Stimulated activated CD4-positive, alpha-beta T cell treated with anti-CD3 and anti-CD28 coated beads, Interleukin-1b, Interleukin-23, amount 100 ng/mL, for 24 hours (primary cell): ENCODE measurements at places on chromosomes 4 and X.

DNA sequence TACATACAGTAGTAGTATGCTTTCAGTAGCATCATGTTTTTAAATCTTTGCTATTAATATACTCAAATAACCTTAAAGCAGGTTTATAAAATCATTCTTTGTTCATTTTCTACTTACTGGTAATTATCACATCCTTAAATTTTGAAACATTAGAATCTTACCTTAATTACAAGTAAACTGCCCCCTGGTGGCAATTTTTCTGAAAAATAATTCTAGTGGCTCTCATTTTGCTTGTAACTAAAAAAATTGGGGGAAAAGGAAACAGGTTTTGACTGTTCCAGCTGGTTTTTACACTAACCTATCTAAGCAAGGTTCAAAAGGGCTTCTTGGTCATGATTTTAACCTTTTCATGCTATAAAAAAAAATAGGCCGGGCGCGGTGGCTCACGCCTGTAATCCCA is 18.5 kb upstream of the DCAF4L1 start:
- no peak for DNase-seq

DNA sequence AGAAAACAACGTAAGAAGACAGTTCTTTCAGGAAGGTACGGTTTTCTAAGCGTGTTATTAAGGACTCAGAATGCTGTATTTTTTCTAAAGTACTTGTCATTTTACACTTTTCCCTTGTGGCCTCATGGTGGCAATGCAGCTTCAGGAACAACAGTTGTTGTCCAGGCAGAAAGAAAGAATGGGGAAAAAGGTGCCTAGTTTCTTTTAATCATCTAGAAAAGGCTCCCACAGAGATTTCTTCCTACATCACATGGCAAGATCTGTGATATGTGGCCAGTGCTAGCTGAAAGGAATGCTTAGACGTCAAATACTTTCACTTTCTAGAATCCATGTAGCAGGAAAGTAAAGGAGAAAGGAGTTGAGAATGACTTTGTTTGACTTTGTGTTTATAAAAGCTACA is 49.0 kb upstream of the TRAM1L1 start:
- no peak for DNase-seq

GRCh38 chr4:8574796-8575370 is 5.3 kb upstream of the GPR78 start:
- DNase-seq: no peak

- no peak for DNase-seq
Observed at GRCh38 chrX:3440981-3441380, 94.5 kb upstream of the MXRA5 start.

DNA sequence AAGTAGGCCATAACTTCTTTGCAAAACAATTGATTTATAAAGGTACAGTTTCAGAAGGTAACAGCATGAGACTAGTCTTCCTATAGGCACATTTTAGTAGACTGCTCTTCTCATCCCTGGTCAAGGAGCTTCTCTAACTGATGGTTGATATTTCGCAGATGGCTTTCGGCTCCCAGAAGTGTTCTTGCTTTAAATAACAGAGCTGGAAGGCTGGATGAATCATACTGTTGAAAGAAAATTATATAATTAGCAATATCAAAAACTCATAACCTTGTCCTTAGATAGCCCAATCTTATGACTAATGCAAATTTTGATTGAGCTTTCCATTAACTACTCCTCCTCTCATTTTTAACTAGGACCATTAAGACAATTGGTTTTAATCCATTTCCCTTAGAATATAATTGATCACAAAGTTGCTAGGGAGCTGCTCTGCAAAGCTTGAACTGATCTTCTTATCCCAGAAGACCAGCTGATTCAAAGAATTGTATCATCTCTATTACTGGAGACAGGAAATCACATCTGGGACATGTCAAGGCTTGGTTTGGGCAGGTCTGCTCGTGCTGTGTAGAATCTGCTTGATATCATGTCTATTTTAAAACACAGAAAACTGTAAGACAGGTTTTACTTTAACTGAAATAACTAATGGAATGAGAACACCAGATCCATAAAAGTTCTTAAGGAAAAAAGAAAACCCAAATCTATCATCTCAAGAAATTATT is 38.6 kb downstream of the CENPU start:
- DNase-seq: no peak

- peak; percentile 42 for DNase-seq
Observed at GRCh38 chr4:40916880-40917279, 167.1 kb downstream of the NSUN7 start.

- no peak for DNase-seq
Observed at GRCh38 chr4:110211007-110211769, 12.8 kb upstream of the ELOVL6 start.

- DNase-seq: no peak
Observed at GRCh38 chr4:64756016-64756415, 346.8 kb upstream of the TECRL start.

- DNase-seq: no peak
Observed at GRCh38 chr4:81839347-81840042, 367.8 kb upstream of the RASGEF1B start.

DNA sequence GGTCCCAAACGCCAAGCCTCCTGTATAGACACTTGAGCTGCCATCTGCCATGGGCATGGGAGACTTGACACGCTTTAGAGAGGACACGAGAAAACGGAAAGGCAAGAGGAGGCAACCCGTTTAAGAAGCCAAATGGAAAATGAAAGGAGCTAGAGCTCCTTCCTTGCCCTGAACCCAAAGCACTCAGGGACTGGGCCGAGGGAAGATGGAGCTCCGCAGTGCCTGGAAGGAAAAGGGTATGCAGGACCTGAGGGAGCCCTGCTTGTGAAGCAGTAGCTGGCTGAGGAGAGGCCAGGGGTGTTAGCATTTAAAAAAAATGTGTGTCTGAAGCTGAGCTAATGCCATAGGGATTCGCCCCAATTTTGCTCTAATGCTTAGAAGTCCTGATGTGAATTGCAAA is 15.1 kb downstream of the MCF2 start:
- no peak for DNase-seq

GRCh38 chr4:72743078-72743477 is 174.1 kb upstream of the ADAMTS3 start:
- no peak for DNase-seq

DNA sequence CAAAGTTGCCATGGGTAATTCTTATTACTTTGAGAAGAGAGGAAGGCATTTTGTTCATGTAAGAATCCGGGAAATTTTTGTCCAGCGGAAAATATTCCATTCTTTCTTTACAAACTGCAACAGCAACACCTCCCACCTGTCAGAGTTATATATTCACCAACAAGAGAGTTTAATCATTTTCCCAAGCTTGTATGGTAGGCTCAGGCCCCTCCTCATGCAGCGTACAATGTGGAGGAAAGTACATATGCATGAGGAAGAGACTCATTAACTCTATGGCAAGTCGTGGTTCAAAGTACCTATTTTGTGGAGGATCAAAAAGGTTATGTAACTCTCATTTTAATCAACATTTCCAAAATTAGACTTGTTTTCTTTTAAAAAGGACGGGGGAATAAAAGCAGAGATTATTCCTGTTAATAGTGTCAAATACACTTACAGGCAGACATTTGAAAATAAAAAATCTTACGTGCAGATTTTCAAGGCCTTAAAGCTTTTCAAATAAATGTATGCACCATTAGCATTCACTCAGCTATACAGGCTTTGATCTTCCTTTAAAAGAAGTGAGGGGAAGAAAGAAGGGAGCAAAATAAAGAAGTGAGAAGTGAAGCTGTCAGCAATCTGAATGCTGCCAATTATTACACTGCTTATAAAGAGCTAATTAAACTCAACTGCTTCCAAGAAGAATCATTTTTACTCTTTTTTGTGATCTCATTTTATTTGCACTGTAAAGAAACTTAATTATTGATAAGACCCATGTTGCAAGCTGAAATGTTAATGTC is 204.8 kb downstream of the FAT4 start:
- no peak for DNase-seq

GRCh38 chrX:37686369-37686995 is 891 bp downstream of the XK start:
- DNase-seq: no peak

DNA sequence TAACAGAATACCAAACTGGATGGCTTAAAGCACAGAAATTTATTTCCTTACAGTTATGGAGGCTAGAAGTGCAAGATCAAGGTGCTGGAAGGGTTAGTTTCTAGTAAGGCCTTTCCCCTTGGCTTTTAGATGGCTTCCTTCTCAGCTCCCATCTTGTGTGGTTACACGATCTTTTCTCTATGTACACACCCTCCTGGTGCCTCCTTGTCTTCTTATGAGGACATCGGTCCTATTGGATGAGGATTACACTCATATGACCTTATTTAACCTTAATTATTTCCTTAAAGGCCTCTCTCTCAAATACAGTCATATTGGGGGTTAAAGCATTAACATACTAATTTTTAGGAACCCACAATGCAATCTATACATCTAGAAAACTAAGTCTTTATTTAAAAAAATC is 787.9 kb upstream of the GALNTL6 start:
- no peak for DNase-seq

- DNase-seq: no peak
Observed at GRCh38 chr4:67694662-67695061, 6.3 kb downstream of the UBA6 start.

GRCh38 chrX:129961180-129962083 is 21.0 kb upstream of the BCORL1 start:
- DNase-seq: no peak

DNA sequence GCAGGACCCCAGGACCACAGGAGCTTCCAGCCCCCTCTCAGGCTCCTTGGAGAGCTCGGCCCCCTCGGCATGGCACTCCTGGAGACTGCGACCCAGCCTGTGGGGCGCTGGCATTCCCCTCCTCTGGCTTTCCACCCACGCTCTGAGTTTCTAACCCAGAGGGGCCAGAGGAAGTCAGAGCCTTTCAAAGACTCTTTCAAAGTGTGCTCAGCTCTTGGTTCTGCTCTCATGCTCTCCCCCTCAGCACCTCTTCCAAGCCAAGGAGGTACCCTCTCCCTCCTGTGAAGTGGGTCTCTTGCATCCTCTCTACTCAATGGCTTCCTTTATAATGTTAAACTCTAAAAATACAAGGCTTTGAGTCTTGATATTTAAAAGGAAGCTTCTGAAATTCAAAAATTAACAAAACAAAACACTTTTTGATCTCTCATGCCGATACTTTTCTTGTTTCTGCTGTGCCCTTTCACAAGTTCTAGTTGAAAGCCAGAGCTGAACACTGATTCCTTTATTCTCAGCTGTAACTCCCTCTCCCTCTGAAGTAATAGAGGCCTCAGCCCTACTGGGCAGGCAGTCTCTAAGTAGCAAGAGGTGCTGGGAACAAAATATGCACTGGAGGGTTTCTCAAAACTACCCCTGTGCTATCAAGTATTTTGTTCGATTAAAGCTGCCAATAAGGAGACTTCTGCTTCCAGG is 82.8 kb downstream of the NAT8L start:
- DNase-seq: no peak

DNA sequence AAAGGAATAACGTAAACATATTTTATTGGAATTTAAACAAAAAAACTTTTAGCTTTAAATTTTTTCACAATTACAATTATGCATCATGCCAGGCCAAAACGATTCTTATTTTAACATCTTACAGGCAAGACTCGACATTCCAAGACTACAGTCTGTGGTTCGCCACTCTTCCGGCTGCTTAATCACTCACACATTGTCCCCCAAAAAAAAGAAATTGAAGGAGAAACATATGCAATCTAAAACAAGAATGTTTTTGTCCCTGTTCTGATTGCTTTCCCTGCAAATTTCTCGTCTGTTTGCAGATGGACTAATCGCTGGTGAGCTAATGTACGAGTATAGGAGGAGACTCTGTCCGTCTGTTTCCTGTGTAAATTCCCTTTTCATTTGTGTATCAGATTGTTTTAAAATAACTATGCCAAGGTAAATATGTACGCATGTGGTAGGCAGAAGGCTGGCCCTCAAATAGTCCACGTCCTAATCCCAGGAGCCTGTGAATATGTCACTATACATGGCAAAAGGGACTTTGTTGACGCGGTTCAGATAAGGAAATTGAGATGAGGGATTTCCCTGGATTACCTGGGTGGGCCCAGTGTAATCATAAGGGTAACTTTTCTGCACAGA is 37.7 kb upstream of the MTNR1A start:
- no peak for DNase-seq

DNA sequence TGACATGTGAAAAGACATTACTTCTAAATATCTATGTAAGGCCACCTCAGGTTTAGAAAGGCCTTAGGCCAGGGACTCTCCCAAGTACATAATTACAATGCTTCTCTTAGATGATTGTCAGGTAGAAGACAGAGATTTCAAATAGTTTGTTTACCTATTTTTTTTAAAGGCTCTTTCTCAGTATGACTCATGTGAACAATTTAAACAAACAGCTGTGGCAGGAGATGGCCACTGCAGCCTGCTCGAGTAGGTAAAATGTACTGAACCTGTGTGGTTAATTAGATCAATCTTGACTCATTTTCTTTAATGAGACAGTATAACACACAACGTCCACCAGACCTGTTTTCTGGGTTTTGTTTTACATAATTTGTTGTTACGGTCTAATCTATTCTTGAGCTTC is 50.2 kb downstream of the LEF1 start:
- no peak for DNase-seq
